ENCODE measurements at places on chromosomes 1 and 21.

DNA sequence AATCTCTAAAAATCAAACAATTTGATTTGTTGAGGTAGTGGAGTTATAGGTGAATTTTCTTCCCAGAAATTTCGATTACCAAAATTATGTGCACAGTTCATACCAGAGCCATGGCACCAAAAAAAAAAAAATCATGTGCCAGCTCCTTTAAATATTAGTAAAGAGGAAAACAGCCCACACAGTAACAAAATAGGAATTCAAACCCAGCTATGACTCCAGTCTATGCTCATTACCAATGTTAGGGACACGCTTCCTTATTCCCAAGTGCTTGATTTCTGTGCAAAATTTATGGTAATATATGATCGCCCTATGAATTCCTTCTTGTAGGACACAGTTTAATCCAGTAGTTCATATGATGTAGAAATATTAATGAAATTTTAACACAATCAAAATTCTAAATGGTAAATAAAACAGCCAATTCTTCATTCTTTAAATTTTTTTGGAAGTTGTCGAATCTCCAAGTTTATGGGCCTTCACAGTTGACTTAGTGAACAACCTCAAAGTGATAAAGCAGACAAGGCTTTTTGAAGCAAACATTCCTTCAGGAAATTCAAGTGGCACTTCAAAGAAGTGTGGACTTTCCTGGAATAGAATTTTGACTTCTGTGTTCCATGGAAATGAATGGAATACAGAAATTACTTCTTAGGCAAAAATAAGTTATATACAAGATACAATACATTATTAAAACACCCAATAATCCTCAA, 1.9 kb downstream of the TOR1AIP2 start:
- no peak for DNase-seq

- DNase-seq, result no peak
Observed at GRCh38 chr1:167248707-167249642, 28.3 kb downstream of the POU2F1 start.

DNA sequence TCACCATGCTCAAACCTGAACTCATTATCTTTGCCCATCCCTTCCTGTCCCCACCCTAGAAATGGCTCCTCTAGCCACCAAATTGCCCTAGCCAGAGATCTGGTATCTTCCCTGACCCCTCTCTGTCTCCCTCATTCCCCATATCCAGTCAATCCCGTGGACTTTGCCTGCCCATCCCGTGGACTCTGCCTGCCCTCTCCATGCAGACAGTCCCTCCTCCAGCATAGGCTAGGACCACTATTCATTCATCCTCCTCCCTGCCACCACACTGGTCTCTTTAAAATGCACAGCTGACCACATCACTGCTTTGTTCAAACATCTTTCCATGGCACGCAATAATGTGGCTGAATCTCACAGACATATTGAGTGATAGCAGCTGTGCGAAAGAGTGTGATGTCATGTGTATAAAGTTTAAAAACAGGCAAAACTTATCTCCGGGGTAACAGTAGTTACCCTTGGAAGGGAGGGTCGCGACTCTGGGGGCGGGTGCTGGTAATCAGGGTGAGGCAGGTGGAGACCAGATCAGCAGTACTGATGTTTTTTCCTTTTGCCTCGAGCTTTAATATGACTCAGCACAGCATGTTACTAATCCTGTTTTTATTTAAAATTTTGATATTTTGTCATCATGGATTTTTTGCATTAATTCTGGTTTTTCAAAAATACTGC, 4.8 kb upstream of the SLC2A1 start:
- no peak for DNase-seq

- no peak for DNase-seq
Observed at GRCh38 chr1:16321176-16321867, 31.0 kb downstream of the FBXO42 start.

DNA sequence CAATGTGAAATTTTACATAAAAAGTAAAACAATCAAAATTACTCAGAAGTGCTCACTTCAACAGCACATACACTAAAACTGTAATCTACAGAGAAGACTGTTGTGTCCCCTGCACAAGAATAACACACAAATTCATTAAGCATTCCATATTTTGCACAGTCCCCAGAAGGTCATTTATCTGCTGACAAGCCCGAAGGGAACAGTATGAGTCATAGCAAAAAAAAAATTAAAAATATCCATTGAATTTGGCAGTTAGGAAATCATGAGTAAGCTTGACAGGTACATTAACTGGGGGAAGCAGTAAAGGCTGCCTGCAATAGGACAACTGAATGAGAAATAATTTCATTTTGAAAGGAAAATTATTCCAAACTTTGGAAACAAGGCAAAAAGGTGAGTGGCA, 3.3 kb upstream of the CACYBP start:
- no peak for DNase-seq

- DNase-seq, result no peak
Observed at GRCh38 chr1:164868990-164869389, 310.0 kb downstream of the PBX1 start.

DNA sequence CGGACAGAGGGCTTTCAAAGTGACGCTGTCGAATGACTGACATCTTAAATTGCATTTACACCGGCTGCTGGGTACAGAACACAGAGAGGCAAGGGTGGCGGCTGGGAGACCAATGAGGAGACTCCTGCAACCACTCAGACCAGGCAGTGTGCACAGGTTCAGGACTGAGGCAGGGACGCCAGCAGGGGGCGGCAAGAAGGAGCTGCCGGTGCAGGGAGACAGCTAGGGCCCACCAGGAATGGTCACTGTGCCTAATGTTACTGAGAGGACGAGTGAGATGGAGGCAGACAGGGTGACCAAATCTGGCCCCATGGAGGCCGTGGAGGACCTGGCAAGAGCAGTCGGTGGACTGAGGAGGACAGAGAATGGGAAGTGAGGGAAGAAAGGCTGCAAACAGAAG, 23.5 kb downstream of the GLIS1 start:
- DNase-seq, result no peak

- no peak for DNase-seq
Observed at GRCh38 chr1:90970208-90970607, 51.6 kb downstream of the ZNF644 start.

DNA sequence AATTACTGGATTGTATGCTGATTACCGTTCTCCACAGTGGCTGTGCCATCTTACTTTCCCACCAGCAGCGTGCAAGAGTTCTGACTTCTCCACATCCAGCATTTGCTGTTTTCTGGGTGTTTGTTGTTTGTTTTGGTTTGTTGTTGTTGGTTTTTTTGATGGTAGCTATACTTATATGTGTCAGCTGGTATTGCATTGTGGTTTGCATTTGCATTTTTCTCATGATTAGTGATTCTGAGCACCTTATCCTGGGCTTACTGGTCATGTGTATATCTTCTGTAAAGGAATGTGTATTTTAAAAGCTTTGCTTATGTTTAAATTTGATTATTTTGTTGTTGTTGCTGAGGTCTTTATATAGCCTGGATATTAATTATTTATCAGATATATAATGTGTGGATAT, 66.9 kb upstream of the MAP1LC3C start:
- DNase-seq, result no peak

DNA sequence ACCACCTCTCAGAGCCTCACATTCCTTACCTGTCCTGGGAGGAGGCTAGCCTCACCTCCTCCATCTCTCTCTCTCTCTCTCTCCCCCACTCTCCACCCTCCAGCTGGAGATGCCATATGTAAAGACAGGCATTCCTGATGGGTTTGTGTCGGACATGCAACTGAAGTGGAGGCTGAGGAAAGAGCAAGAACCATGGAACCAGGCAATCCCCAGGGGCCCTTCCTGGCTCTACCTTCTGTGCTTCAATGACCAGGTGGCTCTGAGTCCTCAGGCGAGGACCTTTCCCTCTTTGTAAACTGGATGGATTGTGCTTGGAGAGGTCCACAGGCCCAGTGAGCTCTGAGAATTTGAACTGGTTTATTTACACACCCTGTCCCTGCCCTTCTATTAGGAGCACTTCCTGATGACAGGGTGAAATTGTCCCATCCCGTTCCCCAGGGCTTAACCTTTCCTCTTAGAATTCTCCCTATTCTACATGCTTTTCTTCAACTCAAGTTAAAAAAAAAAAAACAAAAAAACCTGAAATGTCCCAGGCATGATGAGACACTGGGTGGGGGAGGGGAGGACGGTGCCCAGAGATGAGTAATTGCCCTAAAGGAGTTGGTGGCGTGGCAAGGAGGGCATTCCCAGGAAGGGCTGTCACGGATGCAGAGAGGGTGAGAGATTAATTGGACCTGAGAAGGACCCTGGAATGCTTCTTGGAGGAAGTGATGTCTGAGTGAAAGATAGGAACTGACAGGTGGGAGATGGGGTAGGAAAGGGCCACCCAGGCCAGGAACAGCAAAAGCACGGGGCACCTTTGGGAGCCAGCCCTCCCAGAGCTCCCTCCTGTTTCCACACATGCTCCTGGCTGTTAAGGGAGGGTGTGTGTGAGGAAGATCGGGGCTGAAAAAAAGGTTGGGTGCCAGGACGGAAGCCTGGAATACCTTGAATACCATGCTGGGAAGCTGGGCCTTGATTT, 50.2 kb upstream of the WASF2 start:
- no peak for DNase-seq

- DNase-seq, result no peak
Observed at GRCh38 chr1:15557594-15557993, 27.3 kb downstream of the AGMAT start.
